ENCODE measurements at places on chromosomes 13 and 19. TPM values are rescaled to one million over a fixed set of nuclear protein-coding genes. Genes with fewer than 3 reads are reported as not detected.

DNA sequence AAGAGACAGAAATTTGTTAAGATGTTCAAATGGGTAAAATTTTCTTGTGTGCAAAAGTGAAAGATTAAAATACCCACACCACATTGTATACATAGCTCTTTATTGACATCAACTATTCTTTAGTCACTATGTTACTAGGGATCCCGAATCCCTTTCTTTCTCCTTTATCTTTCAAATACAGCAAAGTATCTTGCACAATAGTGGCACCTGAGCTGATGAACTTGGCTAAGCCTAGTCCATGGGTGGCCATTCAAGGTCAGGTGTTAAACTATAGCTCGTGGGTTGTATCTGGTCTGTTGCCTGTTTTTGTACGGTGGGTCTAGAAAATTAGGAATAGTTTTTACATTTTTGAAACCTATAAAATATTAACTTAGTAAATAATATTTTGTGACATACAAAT lies 210.9 kb downstream of the SLITRK6 start:
- DNase-seq = no peak

DNA sequence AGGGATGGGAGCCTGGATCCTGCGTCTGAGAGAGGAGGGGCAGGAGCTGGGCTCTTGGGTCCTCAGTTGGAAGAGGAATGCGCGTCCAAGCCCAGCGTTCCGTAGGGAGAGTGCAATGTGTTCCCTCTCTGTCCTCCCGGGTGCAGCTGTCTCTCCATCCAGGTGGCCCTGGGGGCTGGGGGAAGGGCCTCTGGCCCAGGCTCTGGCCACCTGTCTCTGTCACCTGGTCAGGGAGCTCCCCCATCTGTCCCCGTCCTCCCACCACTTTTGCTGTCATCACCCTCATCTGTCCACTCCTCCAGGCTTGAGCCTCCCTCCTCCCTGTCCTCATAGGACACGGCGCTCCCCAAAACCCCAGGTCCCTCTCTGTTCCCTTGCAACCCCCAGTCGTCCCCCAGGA lies 3.7 kb upstream of the SBK2 start:
- no peak for DNase-seq

DNA sequence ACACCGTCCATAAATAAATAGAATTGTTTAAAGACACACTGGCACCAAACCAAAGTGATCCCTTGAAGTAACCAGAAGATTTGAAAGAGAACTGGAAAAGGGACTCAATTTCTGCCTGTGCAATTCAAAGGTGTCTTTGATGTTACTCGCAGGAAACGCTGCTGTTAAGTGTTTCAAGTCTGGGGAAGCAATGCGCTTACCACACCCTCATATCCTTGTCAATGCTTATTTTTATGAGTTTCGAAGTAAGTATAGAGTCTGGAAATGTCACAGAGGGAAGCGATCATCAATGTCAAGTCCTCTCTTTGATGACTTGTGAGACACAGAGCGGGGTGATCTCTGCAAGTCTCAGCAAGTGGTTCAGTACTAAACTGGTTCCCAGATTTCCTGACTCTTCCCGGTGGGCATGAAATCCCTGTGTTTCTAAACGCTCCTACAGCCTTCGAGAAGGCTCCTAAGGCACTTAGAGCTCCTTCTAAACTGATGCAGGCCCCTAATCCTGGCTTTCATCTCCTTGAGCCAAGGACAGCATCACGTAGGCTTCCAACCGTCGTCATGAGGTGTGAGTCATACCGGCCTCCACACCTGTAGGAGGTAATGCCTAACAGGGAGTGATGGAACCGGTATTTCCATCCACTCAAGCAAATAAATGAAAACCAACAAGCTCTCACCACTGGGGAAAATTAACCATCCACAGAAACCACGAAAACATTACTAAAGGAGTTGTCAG lies 22.8 kb downstream of the SYDE1 start:
- DNase-seq = no peak

GRCh38 chr13:99311137-99311536 lies 3.9 kb upstream of the GPR183 start:
- no peak for DNase-seq

DNA sequence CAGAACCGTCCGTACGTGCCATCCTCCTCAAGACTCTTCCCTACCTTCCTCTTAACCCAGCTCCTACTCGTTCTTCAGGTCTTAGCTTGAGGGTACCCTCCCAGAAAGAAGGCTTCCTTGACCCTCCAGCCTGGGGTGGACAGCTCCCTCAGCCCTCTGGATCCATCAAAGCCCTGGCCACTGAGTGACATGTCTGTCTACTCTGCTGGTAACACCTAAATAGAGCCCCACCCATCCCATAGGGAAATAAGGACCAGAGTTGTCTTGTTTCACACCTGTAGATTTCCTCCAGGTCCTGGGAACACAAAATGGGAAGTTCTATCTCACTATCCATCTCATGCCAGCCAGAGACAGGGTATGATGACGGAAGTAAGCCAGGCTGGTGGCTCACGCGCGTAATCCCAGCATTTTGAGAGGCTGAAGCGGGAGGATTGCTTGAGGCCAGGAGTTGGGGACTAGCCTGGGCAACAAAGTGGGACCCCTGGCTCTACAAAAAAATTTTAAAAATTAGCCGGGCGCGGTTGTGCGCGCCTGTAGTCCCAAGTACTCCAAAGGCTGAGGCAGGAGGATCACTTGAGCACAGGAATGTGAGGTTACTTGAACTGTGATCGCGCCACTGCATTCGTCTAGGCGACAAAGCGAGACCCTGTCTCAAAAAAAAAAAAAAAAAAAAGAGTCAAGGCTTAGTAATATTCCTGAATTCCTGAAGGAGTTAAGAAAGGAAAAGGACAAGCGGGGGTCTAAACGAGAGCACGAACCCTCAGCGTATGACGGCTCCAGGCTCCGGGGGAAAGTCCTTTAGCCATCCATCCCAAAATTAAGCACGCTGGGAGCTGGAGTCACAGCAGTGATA lies 566 bp upstream of the CCDC97 start:
- DNase-seq = no peak

IQCN gene
- total RNA-seq = 5.8 TPM
